Activated CD8-positive, alpha-beta memory T cell treated with anti-CD3 and anti-CD28 coated beads for 1 hour (primary cell): ENCODE measurements at places on chromosomes 3 and 15.

DNA sequence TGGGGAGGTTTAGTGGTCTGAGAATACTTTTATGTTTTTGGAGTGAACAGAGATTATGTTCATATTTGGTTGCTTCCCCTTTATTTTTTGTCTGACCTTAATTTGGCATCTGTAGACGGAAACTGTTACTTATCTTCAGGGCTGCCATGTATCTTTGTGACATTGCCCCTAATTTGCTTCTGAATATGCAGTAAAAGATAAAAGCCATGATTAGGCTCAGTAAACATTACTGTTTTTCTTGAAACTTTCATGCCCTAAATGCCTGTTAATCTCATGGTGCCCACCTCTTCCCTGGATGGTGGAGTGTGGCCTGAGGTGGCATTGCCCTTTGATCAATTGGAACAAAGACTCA lies 106.7 kb downstream of the C3orf70 start:
- DNase-seq = no peak

- no peak for DNase-seq
These were observed 158.0 kb downstream of the CDIN1 start for GRCh38 chr15:36737430-36737891.

GRCh38 chr3:110791995-110792686 lies 279.5 kb upstream of the NECTIN3 start:
- DNase-seq = no peak

DNA sequence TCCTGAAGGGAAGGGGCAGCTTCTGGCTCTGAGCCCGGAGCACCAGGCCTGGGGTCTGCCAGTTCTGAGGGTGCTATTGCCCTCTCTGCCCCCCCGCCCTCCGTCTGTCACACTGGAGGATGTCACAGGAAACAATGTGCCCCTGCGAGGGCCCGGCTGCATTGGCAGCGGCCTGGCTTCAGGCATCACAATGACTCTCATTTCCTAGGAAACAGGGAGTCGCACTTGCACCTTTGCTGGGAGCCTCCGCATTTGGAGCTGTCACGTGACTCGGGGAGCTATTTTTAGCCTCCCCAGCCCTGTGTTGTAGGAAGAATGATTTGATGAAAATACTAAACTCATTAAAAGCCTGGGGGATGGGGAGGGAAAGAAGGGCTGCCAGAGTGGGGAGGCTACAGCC lies 518.9 kb downstream of the SHQ1 start:
- DNase-seq = no peak

- no peak for DNase-seq
These were observed 2.5 kb downstream of the NBEAL2 start for GRCh38 chr3:46981932-46982471.

- no peak for DNase-seq
These were observed 413.9 kb downstream of the RBMS3 start for GRCh38 chr3:29694783-29695182.

GRCh38 chr15:69459066-69459465 lies 6.4 kb downstream of the RPLP1 start:
- DNase-seq = no peak

DNA sequence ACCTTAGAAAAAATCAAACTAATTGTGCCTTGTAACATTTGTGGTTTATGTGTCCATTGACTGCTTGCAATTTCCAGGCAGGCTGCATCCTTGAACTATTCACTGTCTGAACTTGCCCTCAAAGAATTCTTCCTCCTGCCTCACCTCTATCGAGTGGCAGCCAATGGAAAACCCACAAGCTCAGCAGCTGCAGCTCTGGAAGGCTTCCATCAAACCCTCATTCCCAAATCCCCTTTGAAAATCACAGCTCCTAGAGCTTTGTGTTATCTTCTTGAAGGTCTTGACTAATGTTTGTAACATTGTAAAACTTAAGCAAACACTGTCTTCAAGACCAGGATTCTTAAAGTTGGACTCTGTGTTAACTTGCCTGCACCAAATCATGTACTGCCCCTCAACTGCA lies 81.1 kb downstream of the FILIP1L start:
- DNase-seq = no peak

DNA sequence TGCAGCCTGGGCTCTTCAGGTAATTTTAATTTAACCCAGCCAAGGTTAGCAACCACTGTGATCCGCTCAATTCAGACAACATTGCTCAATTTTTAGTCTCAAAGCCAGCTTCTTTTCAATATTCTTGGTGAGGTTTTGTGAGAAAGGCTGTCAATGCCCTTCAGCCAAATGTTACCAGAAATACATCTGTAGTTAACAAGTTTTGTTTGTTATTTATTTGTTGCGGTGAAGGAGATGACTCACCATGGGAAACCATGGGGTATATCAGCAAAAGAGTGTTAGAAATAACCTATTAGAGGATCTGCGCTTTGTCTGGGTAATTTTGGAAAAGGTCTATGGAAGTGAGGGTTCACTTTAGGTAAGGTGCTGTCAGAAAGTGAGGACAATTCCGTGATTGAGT lies 5.0 kb downstream of the SLC9C1 start:
- DNase-seq = no peak

DNA sequence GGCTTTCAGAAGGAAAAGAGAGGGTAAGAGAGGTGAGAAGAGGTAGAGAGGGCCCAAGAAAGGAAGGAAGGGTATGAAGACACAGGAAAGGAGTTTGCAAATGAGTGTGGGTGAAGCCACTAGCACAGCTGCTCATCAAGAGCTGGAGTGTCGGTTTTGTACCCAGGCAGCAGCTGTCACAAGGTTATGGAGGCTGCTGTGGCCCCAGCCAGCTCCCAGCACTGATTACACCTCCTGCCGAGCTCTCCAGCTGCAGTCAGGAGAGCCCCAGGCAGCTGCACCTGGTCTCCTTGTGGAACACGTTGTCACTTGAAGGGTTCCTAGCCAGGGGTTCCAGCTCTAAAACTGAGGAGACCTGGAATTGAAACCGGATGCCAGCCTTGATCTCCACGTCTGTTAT lies 60.4 kb upstream of the CHD2 start:
- DNase-seq = no peak

- no peak for DNase-seq
These were observed 19.5 kb downstream of the SENP2 start for GRCh38 chr3:185605566-185605965.

DNA sequence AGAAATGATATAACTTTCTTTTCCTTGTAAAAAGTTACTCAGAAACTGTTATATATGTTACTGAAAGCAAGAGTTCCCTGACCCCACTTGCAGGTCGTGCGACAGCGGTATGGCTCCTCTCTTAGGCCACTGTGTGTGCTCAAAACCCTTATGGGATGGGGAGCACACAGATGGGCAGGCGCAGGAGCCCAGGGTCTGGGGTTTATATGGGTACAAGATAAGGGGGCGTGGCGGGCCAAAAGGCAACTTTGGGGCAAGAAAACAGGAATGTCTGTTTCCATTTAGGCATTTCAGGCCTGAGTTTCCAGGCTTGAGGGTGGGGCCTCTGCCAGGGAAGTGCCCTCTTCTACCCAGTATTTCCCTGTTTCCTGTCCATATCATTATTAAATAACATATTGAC lies 736.5 kb downstream of the VGLL3 start:
- no peak for DNase-seq

GRCh38 chr3:195105389-195105788 lies 165.6 kb downstream of the XXYLT1 start:
- DNase-seq = no peak

GRCh38 chr3:193594946-193595689 lies 2.1 kb downstream of the OPA1 start:
- DNase-seq = no peak

GRCh38 chr15:66390678-66391077 lies 4.0 kb downstream of the MAP2K1 start:
- no peak for DNase-seq

DNA sequence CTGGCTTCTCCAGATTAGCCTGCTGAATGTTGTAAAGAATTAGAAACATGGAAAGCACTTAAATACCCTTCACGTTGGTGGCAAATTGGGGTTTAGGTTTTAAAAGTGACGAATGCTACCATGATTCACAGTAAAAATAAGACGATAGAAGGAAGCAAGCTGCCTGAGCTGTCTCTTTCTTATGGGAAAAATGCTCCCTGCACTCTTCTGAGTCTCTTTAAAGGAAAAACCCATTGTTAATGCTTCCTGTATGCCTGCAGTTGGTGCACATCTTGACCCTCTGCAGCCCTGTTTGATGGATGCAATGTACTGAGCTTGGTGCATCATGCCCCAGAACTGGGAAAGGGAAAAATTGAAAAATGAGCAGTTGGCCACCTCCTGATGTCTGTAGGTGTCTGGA lies 258.6 kb upstream of the RASGRP1 start:
- DNase-seq = no peak

GRCh38 chr15:26565542-26565941 lies 207.3 kb downstream of the GABRB3 start:
- no peak for DNase-seq

GRCh38 chr3:156461889-156462288 lies 93.0 kb downstream of the SSR3 start:
- no peak for DNase-seq

- no peak for DNase-seq
These were observed 99.3 kb upstream of the SLC24A5 start for GRCh38 chr15:48021336-48022086.

- DNase-seq = no peak
These were observed 70.5 kb upstream of the HEG1 start for GRCh38 chr3:125126323-125126722.

GRCh38 chr3:149764302-149764701 lies 12.0 kb upstream of the COMMD2 start:
- no peak for DNase-seq

GRCh38 chr15:73982222-73982962 lies 9.7 kb downstream of the STOML1 start:
- DNase-seq = no peak

DNA sequence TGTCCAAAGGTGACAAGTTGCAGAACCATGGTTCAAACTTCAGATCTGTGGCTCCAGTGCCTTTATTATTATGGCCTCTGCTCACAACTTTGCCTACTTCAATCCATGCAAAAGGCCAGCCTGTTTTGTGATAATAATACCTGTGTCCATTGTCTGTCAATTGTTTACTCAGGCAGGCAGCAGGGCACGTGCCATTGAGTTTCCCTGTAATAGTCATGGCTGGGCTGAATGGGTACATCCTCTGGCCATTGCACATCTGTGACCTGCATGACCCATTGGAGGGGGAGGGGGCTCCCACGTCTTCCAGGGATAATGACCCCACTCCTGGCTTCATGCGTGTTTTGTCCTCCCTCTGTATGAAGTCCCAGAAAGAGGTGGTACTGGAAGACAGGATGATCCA lies 215.4 kb downstream of the SSR3 start:
- DNase-seq = no peak

GRCh38 chr15:23763021-23763420 lies 75.9 kb upstream of the NDN start:
- no peak for DNase-seq
